Hair follicle dermal papilla cell (primary cell): ENCODE measurements at places on chromosomes 5 and 9. TPM values are rescaled to one million over a fixed set of nuclear protein-coding genes. Genes with fewer than 3 reads are reported as not detected.

Gene FRMPD1
- total RNA-seq, result not detected in 2 replicates

Gene TIMD4
- not detected in 2 replicates for total RNA-seq

Gene OR13J1
- total RNA-seq, result not detected in 2 replicates

Gene CAMSAP1
- total RNA-seq, result 16.3 and 19.0 TPM in 2 replicates

Gene SPINK5
- total RNA-seq, result under 0.01 TPM in 1 of 2 replicates, not detected in the other

Gene EGFLAM
- 1.6 and 2.3 TPM in 2 replicates for total RNA-seq

Gene GABRP
- not detected in 2 replicates for total RNA-seq

Gene TRAF1
- 1.5 TPM in 2 replicates for total RNA-seq

Gene ABCA1
- total RNA-seq, result 62.4 and 77.1 TPM in 2 replicates

Gene PTTG1
- total RNA-seq, result 16.6 and 18.9 TPM in 2 replicates

Gene SLC45A2
- 0.16 TPM in 1 of 2 replicates, not detected in the other for total RNA-seq

Gene SPINK6
- not detected in 2 replicates for total RNA-seq

Gene PCDHGA5
- total RNA-seq, result 3.2 and 4.0 TPM in 2 replicates

Gene IL4
- total RNA-seq, result not detected in 2 replicates

Gene PCDH12
- 0.24 and 0.32 TPM in 2 replicates for total RNA-seq

Gene PTPN3
- total RNA-seq, result 0.61 and 0.97 TPM in 2 replicates

Gene TRMO
- total RNA-seq, result 18.7 and 19.8 TPM in 2 replicates

Gene PCDHGA4
- 7.8 and 8.9 TPM in 2 replicates for total RNA-seq

Gene PRUNE2
- total RNA-seq, result 43.6 and 56.6 TPM in 2 replicates

Gene SLC46A2
- not detected in 2 replicates for total RNA-seq

Gene NME5
- total RNA-seq, result 1.7 and 1.8 TPM in 2 replicates

Gene LRRC14B
- total RNA-seq, result not detected in 2 replicates

Gene SARDH
- 1.5 and 1.9 TPM in 2 replicates for total RNA-seq

Gene NAA35
- total RNA-seq, result 21.3 and 22.4 TPM in 2 replicates
